ENCODE measurements at places on chromosomes 6 and 20.
A peak's percentile ranks its signal among the peaks of the same experiment; 100 is the strongest.

DNA sequence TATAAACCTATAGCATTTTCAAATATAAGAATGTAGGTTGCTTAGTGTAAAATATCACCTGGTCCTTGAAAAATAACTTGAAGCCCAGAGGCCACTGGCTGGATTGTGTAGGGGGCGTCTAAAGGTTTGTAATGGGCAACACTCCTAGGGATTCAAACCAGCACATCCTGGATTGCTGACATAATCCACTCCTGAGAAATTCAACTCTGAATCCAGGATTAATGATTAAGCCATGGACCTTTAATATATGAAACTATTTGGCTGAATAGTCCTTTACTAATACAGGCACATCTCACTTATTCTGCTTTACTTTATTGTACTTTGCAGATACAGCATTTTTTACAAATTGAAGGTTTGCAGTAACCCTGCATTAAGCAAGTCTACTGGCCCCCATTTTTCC, 160.8 kb downstream of the UBE3D start:
- DNase-seq, result no peak

GRCh38 chr6:125294925-125295324, 6.8 kb downstream of the HDDC2 start:
- no peak for DNase-seq

DNA sequence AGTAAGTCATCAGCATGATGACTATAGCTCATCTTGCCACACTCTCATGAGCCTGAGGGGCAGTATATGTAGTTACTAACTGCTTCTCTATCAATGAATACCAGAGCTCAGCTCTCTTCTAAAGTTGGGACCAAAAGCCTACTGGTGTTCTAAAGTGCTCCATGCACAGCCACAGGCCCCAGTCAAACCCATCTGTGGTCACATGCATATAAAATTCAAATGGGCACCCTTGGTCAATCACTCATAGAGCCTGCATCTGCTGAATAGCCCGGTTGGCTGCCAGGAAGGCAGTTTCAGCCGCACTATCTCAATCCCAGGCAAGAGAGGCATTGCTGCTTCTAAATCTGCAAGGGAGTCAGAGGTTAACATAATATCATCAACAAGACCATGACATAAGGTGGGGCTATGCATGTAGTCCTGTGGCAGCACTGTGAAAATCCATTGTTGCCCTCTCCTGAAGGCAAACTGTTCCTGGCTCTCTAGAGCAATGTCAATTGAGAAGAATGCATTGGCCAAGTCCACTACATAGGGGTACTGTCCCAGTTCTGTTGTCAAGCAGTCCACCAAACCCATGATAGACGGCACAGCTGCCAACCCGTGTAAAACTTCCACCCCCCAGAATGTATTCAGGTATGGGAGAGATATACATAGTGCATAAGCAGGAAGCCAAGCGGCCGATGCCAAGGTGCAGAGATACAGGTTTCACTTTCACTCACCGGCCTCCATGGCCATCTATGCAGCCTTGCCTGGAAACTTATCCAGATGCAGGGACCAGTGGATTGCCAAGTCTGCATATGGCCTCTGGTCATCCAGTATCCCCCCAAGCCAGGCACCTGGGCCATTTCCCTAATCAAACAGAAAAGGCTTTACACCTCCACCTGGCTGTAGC, 76.2 kb downstream of the ALDH8A1 start:
- DNase-seq, result no peak

- no peak for DNase-seq
Measured at GRCh38 chr6:71468841-71469700, 180.5 kb downstream of the OGFRL1 start.

- DNase-seq, result no peak
Measured at GRCh38 chr6:169328112-169328801, 74.6 kb upstream of the THBS2 start.

GRCh38 chr6:137704802-137705159, 162.3 kb upstream of the TNFAIP3 start:
- no peak for DNase-seq

- no peak for DNase-seq
Measured at GRCh38 chr20:60258255-60258863, 300.1 kb downstream of the CDH26 start.

DNA sequence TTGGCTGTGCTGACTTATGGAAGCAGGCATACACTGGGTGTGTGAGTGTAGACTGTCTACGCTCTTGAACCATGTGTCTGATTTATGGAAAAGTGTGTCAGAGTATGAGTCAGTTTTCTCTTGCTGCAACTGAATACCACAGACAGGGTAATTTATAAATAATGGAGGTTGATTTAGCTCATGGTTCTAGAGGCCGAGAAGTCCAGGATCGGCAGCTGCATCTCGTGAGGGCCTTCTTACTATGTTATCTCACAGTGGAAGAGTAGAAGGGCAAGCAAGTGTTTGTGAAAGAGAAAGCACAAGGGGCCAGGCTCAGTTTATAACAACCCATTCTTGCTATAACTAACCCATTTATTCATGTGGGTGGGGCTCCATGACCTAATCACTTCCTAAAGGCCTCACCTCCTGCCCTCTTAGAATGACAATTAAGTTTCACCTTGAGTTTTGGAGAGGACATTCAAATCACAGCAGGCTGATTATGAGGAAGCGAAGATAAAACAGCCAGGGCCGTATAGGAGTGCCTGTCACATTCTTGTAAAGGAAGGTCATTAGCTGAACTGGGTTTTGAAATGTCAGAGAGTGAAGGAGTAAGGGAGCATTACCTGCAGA, 6.7 kb downstream of the GPR31 start:
- DNase-seq, result peak; percentile 16

DNA sequence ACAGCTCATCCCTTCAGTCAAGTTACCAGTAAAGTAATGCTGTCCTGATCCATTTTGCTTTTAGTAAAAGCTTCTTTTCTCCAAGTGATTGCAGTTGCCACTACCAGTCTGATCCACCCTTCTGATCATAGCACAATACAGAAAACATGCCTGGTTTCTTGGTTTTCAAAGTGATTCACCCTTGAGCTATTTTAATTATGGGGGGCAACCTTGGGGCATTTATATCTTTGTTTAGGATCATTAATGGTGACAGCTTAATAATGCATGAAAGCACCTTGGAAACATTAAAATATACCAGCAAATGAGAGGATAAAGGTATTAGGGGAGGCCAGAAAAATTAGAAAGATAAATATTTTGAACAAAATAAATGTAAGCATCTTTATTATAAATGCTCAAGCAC, 38.4 kb downstream of the LRRC1 start:
- no peak for DNase-seq

DNA sequence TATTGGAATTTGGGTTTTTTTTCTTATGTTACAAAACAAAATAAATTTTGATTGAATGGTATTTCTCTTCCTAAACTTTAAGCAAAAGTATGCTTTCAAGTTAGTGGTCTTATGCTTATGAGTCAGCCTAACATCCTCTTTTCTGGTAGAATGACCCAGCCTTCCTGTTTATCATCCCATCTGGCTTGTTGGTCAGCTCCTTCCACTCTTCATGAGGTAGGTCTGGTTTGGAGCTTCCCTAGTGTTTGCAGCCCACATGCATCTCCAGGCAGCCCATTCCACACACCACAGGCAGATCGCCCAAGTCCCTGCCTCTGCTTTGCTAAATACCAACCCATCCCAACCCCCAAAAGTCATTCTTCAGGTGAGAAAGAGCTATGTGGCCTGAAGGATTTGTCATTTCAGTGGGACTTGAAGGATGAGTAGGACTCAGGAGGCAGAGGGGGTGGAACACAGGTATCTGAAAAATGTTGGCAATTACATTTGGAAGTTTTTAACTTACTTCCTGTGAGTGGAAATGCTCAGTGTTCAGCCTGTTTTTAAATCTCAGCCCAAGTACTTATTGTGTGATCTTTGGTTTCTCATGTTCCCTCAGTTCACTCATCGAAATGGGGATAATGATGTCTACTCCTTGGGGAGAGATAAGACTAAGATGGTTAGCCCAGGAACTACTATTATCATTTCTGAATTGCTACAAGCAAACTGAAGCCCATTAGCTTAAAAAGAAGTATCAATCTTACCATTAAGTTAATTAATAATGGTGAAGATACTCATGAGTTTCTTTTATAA, 294.0 kb downstream of the ADGB start:
- DNase-seq, result peak; percentile 91

GRCh38 chr20:60000271-60001042, 42.2 kb downstream of the CDH26 start:
- no peak for DNase-seq

- peak; percentile 79 for DNase-seq
Measured at GRCh38 chr6:62283796-62284411, 2.1 kb downstream of the KHDRBS2 start.

DNA sequence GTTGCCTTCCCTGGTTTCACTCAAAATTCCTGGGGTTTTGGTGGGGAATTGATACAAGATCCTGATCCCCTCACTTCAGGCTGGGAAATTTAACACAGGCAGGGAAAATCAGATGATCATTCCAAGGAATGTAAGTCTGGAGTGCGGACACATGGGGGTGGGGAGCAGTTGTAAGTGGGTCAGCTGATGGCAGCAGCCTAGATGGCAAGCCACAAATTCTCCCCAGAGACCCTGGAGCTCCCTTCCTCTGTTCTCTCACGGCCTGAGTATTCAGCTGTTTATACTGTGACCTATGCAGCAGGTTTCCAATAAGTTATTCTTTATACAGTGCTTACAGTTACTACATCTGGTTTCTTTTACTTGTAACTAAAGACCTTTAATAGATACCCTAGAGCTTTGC, 144.9 kb downstream of the SH3BGRL2 start:
- DNase-seq, result no peak

DNA sequence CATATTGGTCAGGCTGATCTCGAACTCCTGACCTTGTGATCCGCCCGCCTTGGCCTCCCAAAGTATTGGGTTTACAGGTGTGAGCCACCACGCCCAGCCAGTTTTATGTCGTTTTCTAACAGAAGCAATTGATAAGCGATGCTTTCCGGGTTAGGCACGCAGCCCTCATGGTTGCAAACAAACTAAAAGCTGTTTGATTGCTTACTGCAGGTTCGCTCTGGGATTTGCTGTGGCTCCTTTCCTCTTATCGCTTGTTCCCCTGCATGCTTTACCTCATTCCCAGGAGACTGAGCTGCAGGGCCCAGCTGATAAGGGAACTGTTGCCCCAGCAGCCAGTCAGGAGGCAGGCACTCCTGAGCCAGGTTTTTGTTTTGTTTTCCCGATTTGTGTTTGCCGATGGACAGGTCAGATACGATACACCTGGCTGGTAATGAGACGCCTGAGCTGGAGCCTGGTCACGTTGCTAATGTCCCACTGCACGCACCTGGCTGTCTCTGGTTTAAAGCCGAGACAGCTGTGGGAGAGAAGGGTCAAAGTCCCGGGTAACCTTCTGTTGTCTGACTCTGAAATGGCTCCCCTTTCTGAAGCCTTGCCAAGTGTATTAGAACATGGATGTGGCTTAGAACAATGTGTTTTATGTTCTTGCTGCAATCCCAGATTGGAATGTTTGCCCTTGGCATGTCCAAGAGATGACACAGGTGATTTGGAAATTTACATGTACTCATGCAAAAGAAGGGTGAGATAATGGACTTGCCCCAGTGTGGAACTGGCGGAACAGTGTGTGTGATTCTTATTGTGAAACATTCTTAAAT, 19.9 kb downstream of the DSP start:
- no peak for DNase-seq

GRCh38 chr6:124659427-124659826, 302.8 kb upstream of the RNF217 start:
- no peak for DNase-seq

GRCh38 chr6:48475275-48475674, 364.3 kb upstream of the PTCHD4 start:
- DNase-seq, result no peak

DNA sequence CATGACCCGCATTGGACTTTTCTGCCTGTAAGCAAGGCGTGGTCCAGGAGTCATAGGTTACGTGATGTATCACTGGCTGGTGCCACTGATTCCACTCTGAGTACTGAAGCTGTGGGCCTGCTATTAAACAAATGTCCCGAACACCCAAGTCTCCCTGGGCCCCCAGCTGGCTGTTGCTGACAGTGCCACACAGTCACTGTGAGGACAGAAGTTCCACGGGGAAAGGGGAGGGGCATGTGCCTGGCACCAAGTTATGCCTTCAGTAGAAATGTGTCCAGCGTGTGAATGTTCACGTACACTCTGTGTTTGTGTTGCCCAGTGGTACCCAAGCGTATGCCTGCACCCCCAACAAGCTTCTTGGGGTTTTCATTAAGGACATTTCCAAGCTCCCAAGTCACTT, 171.4 kb upstream of the QKI start:
- DNase-seq, result no peak

- DNase-seq, result no peak
Measured at GRCh38 chr20:33840759-33841435, 29.7 kb downstream of the CHMP4B start.

- no peak for DNase-seq
Measured at GRCh38 chr6:56684342-56685101, 41.8 kb upstream of the DST start.

- DNase-seq, result no peak
Measured at GRCh38 chr6:140567466-140567865, 1193.0 kb upstream of the CITED2 start.

DNA sequence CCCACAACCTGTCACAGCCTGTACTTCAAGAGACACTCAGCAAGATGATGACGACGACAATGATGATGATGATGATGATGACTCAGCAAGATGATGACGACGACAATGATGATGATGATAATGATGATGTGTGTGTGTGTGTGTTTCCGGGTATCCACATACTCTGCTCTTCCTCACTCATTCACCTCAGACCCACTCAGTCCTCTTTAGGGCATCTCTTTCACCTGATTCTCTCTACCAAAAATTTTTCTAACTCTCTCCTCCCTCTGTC, 1.2 kb upstream of the EIF6 start:
- DNase-seq, result peak; percentile 10

- DNase-seq, result no peak
Measured at GRCh38 chr6:56864171-56864616, 90.7 kb upstream of the BEND6 start.

- DNase-seq, result no peak
Measured at GRCh38 chr20:13873831-13874230, 89.0 kb downstream of the NDUFAF5 start.

DNA sequence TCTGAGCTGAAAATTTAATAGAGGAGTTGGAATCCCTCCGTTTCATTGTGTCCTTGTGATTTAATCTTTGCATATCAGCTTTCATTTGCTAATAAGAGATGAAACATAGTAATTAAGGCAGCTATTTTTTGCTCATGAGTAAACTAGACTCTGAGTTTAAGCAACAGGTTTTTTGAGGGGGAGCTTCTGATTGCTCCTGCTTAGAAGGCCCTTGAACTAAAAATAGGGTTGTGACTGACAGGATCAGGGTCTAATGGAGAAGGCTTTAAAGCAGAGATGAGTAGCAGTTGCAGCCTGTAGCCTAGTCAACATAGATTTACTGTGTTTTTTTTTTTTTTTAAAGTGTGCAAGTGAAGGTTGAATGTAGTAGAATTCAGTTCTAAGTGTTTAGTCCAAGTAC, 17.4 kb downstream of the HSF2 start:
- no peak for DNase-seq

DNA sequence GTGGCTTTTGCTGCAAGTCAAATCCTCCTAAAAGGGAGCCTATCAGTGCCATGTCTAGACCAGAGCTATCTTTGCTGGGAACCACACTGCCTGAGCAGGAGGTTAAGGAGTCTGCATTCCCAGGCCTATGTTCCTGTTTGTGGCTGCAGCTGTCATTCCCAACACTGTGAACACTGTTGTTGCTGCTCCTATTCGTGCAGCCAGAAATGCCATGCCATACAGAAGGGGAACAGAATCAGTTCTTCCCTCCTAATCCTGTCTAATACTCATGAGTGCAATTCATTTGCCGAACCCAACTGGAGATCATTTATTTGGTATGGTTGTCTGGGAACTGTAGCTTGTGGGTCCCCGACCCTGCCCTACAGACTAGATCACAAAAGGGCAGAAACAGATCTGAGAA, 406.5 kb upstream of the GJE1 start:
- no peak for DNase-seq

GRCh38 chr6:152218887-152219286, 411.4 kb downstream of the ESR1 start:
- no peak for DNase-seq
